GM12878 (cell line): ENCODE measurements at places on chromosomes 3 and 15.

DNA sequence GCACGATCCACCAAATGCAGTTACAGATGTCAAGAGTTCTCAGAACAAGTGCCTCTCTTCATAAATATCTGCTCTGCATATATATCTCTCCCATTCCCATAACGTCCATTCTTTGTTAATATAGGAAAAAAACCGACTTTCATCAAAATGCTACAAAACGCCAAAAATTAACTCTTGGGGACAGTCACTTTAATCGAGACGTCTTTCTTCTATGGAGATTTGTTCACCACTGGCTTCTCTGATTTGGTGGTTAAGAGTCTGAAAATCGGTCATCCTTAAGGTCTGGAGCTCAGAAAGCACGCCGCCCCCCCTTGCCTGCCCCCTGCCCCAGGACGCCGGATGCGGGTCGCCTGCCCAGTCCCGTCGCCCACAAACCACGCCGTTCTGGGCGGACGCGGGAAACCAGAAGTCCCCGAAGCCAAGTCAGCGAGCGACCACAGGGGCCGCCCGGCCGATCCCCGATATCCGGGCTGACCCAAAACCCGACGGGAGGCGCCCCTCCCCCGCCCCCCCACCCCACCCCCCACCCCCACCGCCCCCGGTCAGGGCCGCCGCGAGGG is 252.7 kb downstream of the TJP1 start:
- no peak for DNase-seq

GRCh38 chr3:43281020-43281419 is 5.3 kb upstream of the SNRK start:
- no peak for DNase-seq

DNA sequence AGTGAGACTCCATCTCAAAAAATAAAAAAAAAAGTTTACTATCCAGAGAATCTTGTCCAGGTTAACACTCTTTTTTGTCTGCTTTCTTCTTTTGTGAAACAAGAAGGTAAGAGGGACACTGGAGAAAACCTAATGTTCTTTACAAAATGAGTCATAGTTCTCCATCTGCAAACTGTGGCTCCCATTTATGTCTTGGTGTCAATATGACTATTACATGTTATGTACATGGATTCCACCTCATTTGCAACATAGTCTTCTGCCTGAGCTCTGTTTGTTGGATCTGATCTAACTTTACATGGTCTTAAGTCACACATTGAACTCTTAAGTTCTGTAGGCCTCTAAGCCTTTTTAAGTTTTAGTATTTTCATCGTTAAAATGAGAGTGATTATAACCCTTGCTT is 421.2 kb upstream of the TPRG1 start:
- no peak for DNase-seq

DNA sequence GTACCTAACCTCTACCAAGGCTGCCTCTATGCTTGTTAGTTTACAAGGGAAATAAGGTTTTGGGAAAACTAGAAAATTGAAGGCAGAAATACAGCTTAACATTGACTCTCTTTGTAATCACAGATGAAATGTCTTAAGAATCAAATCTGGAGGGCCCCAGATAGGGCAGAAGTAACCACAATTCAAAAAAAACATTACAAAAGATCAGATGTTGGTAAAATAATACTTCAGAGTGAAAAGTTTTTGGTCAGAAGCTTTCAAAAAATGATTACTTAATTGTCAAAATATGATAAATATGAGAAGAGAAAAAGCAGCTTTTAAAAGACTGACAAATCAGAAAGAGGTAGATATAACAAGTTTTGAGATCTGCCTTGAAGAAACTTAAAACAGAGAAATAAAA is 425.1 kb upstream of the NECTIN3 start:
- no peak for DNase-seq

GRCh38 chr3:196406811-196407470 is 25.3 kb downstream of the UBXN7 start:
- no peak for DNase-seq

DNA sequence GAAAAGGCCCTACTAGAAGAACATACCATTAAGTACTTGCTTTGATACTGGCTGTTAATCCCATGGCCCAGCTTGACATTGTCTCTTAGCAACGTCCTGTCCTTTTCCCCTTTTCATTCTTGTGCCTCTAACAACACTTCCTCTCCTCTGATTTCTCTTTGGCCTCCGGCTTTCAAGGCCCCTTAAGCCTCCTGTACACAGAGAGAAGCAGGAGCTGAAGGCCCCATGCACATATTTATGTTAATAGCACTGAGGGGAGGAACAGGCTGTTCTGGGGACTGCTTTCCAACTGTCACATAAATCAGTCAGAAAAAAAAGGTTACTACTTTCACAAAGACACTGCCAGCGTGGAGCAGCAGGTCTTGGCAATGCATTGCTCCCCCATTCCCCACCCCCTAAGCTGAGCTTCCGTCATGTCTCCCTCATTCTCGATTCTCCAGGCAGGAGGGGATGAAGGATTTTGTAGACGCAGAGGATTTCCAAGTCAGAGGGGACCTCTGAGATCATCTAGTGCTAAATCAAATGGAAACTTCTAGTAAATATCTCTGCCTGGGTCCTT is 257.4 kb upstream of the ADAMTS9 start:
- DNase-seq: no peak
